ENCODE measurements at places on chromosomes 11 and 22. TPM values are rescaled to one million over a fixed set of nuclear protein-coding genes. Genes with fewer than 3 reads are reported as not detected.

DNA sequence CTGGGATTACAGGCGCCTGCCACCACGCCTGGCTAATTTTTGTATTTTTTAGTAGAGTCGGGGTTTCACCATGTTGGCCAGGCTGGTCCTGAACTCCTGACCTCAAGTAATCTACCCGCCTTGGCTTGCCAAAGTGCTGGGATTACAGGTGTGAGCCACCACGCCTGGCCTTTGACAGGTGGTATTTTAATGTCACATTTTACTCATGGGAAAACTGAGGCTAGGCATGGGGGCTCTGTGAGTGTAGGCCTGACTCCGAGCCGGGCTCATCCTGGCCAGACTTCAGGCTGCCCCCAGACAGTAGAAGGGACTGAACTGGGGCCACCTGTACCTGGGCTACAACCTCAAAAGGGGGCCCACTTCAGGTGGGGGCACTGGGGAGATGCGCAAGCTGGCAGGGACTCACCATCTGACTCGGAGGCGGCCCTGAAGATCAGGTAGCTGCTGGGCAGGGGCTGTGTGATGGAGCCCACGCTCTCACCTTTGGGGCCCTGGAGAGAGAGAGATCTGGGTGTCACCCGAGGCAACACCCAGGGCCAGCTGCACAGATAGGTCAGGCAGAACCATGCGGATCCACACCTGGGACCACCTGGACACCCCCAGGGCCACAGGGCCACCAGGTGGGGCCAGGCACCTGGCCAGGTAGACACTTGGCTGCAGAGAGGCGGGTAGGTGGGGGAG is 45.8 kb downstream of the OSBPL5 start:
- no peak overlapping the region for H3K27ac ChIP-seq
- DNase-seq = no peak
- H3K36me3 ChIP-seq = no peaks in the 10 kb centered on the region
- H3K27me3 ChIP-seq = no peaks in the 10 kb centered on the region

DNA sequence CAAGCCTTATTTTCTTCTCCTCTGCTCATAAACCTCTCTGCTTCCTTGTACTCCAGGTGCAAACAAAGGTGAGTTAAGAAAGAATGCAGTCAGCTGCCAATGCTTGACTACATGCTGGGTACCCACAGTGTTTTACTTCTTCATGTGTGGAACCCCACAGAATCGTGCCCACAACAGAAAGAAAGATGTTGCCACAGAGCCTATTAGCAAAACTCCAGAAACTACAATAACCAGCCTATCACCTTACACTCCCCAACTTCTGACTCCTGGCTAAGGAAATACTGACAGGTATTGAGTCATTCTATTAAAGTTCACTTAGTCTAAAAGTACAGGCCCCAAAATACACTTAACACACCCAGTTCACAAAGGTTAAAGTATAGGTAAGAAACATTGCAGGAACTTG is 56.9 kb upstream of the CCDC89 start:
- DNase-seq = no peak
- H3K36me3 ChIP-seq = no peaks in the 10 kb centered on the region
- H3K27ac ChIP-seq = no peak overlapping the region

The MPZL3 gene
- 0.70 TPM for polyA plus RNA-seq

DNA sequence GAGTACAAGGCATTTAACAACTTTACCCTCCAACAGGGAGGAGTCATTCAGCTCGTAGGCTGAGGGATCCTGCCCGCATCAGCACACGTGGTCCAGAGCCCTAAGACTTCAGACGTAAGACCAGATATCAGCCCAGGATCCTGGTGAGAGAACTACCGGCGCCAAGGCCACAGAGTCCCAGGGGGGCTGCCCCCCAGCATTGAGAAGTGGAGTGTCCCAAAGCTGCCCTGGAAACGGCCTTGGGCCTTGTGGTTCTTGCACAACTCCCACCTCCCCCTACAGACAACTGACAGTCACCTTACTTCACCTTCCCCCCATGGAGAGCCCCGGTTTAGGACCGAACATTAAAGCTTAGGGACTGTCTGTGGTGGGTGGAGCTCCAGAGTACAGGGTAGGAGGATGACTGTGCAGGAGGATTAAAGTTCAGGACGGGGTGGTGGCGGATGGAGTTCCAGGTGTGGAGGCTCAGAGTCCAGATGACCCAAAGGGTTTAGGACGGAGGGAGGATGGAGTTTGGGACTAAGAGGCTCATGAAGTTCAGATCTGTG is 1.0 kb downstream of the C11orf91 start:
- peaks cover 37% of the 10 kb centered on the region for H3K4me1 ChIP-seq
- H3K4me3 ChIP-seq = no peak overlapping the region
- no peak overlapping the region for H3K27ac ChIP-seq
- peaks cover 2% of the 10 kb centered on the region for H3K36me3 ChIP-seq

The TBX10 gene
- polyA plus RNA-seq = not detected

GRCh38 chr11:6632116-6633073 is 13.2 kb upstream of the TPP1 start:
- no peaks in the 10 kb centered on the region for H3K27me3 ChIP-seq
- H3K4me1 ChIP-seq = no peaks in the 10 kb centered on the region
- H3K27ac ChIP-seq = no peak overlapping the region
- H3K36me3 ChIP-seq = peaks cover 21% of the 10 kb centered on the region

The APOA5 gene
- not detected for polyA plus RNA-seq

GRCh38 chr11:19567996-19568395 is 144.6 kb upstream of the NAV2 start:
- H3K27ac ChIP-seq = no peak overlapping the region
- no peaks in the 10 kb centered on the region for H3K27me3 ChIP-seq
- peaks cover 36% of the 10 kb centered on the region for H3K4me1 ChIP-seq
- no peak for DNase-seq
- H3K36me3 ChIP-seq = no peaks in the 10 kb centered on the region

DNA sequence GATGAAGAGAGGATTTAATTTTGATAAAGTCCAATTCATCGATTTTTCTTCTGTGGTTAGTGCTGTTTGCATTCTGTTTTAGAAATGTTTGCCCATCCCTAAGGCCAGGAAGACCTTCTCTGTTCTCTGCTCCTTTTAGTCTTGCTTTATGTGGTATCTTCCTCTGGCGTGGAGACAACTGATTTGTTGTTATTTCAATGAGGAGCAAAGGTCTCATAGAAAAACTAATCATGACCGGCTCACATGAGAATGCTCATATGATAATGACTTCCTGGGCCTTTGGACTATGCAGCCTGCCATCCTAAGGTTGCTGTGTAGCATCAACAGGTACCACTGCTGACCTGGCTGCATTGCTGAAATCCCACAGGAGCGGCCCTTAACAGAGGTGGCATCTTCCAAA is 19.8 kb downstream of the SCGB1A1 start:
- H3K4me3 ChIP-seq = no peak overlapping the region
- no peak overlapping the region for H3K27ac ChIP-seq
- DNase-seq = no peak
- peaks cover 9% of the 10 kb centered on the region for H3K4me1 ChIP-seq
- H3K36me3 ChIP-seq = no peaks in the 10 kb centered on the region

DNA sequence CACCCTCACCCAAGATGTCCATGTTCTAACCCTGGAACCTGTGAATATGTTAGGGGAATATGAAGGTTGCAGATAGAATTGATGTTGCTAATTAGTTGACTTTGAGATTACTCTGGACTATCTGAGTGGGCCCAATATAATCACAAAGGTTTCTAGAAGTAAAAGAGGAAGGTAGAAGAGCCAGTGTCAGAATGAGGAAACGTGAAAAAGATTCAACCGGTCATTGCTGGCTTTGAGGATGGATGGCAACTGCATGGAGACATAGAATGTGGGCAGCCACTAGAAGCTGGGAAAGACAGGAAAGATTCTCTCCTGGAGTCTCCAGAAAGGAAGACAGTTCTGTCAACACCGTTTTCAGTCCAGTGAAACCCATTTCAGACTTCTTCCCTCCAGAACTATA is 86.6 kb downstream of the CLPB start:
- H3K4me3 ChIP-seq = no peak overlapping the region
- peak overlapping the region; percentile 100 for H3K27ac ChIP-seq
- DNase-seq = no peak
- H3K36me3 ChIP-seq = no peaks in the 10 kb centered on the region
- no peaks in the 10 kb centered on the region for H3K27me3 ChIP-seq

- no peaks in the 10 kb centered on the region for H3K36me3 ChIP-seq
- no peaks in the 10 kb centered on the region for H3K4me1 ChIP-seq
Observed at GRCh38 chr11:41866525-41866924, 407.1 kb upstream of the LRRC4C start.

DNA sequence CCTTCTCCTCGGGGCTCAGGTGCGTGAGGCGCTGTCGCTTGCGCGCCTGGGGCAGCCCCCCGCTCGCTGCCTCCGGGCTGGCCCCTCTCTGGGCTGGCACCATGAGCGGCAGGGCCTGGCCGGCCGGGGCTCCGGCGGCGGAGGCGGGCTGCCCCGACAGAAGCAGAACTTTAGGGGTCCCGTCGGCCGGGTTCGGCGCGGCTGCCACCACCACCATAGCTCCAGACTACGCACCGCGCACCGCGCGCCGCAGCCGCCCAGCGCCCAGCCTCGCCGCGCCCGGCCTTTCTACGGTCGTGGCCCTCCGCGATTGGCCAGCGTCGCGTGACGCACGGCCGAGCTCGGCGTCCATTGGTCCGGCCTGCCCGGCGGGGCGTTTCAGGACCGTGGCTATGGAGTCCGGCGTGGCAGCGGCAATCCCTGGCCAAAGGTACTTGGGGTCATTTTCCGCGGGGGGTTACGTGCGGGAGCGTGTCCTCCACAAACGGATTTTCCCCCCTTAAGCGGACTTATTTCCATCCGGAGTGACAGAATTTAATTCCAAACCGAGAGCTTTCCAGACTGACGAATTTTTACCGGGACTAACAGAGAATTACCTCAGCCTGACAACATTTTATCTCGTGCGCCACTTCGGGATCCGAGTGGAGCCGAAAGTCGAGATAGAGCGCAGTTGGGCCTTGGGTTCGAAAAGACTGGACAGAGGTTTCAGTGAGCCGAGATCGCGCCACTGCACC is at the start of gene XBP1:
XBP1 (minus strand) TSS at position 262 of the 734 bp plus-strand sequence.
- no peaks in the 10 kb centered on the region for H3K27me3 ChIP-seq
- H3K27ac ChIP-seq = peak within 1 kb of the TSS; percentile 99
- H3K36me3 ChIP-seq = peaks cover 24% of the 10 kb centered on the region
- peak; percentile 98 for DNase-seq

- no peaks in the 10 kb centered on the region for H3K36me3 ChIP-seq
- H3K4me1 ChIP-seq = no peaks in the 10 kb centered on the region
- no peak overlapping the region for H3K4me3 ChIP-seq
- H3K27ac ChIP-seq = no peak overlapping the region
Observed at GRCh38 chr22:24789516-24789915, 15.0 kb upstream of the PIWIL3 start.

DNA sequence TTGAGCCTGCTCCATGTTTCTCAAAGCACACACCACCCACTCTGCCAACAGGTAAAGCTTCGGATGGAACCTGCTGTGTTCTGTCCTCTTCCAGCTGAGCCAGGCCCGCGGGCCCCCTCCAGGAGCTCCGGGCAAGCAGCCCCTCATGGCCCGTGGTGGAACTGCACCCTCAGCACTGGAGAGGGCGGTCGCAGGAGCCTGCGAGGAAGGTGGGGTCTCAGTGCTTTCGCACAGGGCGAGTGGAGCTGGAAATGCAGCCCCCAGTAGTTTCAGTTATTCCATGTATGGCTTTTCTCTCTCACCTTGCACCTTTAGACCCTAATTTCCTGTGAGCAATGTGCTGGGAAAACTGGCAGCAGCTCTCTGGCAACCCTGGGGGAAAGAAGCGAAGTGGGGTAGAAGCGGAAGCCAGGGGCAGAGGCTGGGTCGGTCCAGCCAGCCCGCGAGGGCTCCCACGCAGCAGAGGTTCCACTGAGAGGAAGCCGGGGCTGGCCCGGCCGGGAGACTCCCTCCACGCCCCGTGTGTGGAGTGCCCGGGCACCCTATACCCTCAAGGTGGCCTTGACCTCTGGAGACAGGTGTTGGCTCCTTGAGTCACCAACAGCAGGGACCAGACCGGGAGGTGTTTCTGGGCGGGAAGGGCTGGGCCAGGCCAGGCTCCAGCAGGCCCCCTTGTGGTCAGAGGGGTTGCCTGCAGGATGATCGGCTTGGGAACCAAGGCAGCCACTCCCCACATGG is 119.9 kb upstream of the TMEM45B start:
- H3K4me1 ChIP-seq = peaks cover 4% of the 10 kb centered on the region
- H3K36me3 ChIP-seq = no peaks in the 10 kb centered on the region
- DNase-seq = peak; percentile 70
- peak overlapping the region; percentile 33 for H3K4me3 ChIP-seq
- H3K27me3 ChIP-seq = no peaks in the 10 kb centered on the region

- DNase-seq = no peak
- H3K27ac ChIP-seq = no peak overlapping the region
- no peaks in the 10 kb centered on the region for H3K27me3 ChIP-seq
- H3K36me3 ChIP-seq = peaks cover 49% of the 10 kb centered on the region
- no peak overlapping the region for H3K4me3 ChIP-seq
Observed at GRCh38 chr11:72233056-72233772, 8.6 kb downstream of the INPPL1 start.

The OR2AT4 gene
- polyA plus RNA-seq = not detected

GRCh38 chr11:83150450-83150849 is 6.5 kb upstream of the PCF11 start:
- H3K4me1 ChIP-seq = no peaks in the 10 kb centered on the region
- no peaks in the 10 kb centered on the region for H3K27me3 ChIP-seq
- H3K27ac ChIP-seq = no peak overlapping the region
- no peak overlapping the region for H3K4me3 ChIP-seq

The SLC35C1 gene
- polyA plus RNA-seq = 6.5 TPM

All from SK-N-SH (cell line).